ENCODE measurements at places on chromosomes 7 and 10.

- no peak for DNase-seq
These were observed 51.7 kb upstream of the ADAM12 start for GRCh38 chr10:126439942-126440341.

GRCh38 chr7:89246196-89246595, 450.7 kb upstream of the TEX47 start:
- no peak for DNase-seq

GRCh38 chr10:50271564-50272250, 20.4 kb upstream of the ASAH2 start:
- peak; percentile 9 for DNase-seq

- no peak for DNase-seq
These were observed 2.0 kb upstream of the MTG1 start for GRCh38 chr10:133391761-133392518.

DNA sequence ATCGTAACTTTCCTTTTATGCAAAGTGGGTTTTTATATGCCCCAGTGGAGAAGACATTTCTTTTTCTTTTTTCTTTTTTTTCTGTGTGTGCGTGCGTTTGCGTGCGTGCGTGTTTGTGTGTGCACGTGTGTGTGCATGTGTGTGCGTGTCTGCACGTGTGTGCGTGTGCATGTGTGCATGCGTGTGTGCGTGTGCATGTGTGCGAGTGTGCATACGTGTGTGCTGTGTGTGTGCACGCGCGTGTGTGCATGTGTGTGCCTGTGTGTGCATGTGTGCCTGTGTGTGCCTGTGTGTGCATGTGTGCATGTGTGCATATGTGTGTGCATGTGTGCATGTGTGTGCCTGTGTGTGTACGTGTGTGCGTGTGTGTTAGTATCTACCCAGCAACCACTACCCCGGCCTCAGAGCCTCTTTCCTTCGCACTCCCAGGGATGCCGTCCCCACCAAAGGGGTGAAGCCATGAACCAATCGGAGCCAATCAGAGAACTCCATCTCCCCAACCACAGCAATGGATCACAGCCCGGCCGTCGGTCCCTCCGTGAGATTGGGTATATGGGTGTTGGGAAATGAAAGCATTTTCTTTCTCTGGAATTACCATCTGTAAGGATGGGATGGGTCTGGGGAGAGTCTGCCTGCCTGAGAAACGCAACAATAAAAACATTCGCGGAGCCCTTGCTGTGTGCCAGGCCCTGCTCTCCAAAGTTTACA, 92.3 kb downstream of the ELFN1 start:
- no peak for DNase-seq

Measured in OCI-M1 (cell line).